Pulmonary artery endothelial cell (primary cell): ENCODE measurements at places on chromosomes 2 and 18. TPM values are rescaled to one million over a fixed set of nuclear protein-coding genes. Genes with fewer than 3 reads are reported as not detected.

- DNase-seq = no peak
These were observed 35.3 kb downstream of the SH3RF3 start for GRCh38 chr2:109164311-109164710.

GRCh38 chr2:239158641-239159475 is 242.0 kb downstream of the HDAC4 start:
- DNase-seq = no peak

- DNase-seq = no peak
These were observed at the start of gene SCN3A for GRCh38 chr2:165203689-165204559. Gene SCN3A, minus strand, starts transcription at chr2:165204050. Its CDS starts 27,656 bp downstream, at chr2:165176394.

DNA sequence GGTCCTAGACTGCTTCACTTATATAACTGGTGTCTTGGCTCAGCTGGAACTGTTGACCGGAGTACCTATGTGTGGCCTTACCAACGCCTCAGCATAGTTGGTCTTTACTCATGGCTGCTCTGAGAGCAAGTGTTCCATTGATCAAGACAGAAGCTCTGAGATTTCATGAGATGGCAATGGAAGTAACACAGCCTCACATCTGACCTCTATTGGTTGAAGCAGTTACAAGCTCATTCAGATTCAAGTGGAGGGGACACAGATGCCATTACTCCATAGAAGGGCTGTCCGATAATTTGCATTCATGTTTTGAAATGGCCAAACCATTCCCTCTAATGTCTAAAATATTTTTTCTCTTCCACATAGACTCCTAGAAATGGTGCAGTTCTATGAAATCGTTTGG is 46.4 kb upstream of the STK39 start:
- no peak for DNase-seq

DNA sequence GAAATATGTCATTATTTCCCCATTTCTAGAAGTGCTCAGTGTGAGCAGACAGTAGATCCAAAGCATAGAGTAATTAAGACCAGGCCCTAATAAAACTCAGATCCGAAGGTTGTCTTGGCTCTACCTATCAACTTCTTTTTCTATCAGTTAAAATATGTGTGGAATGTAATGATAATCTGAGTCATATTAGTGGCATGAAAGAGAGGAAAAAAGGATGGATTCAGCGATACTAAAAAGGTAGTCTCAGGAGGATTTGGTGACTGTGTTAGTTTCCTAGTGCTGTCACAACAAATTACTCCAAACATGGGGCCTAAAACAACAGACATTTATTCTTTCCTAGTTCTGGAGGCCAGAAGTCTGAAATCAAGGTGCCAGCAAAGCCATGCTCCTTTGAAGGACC is 103.7 kb upstream of the NABP1 start:
- no peak for DNase-seq

DNA sequence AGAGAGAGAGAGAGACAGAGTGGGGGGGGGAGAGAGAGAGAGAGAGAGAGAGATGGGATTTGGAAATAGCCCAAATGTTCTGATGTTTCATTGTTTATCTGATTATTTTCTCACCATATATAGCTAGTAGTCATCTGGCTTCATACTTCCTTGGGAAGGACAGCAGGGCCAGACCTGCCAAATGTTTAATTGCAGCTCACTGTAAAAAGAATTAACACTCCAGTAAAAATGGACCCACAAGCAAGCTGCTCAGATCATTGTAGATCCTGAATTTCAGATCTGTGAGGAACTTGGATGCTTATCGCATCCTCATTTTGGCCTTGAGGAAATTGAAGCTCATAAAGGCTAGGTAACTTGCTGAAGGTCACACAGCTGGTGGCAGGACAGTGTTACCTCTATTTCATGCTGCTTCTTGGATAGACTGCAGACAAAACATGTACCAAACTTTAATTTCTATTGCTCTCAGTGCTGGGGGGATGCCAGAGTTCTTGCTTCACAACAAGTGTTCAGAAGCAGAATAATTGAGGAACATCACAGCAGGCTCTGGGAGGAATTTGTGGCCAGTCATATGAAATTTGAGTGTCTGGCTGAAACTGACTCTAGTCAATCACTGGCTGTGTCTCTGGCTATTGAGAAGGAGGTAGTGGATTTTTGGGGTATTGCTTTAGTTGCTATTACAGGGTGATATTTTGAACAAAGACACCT is 223.5 kb downstream of the PIK3C3 start:
- DNase-seq = no peak

- no peak for DNase-seq
These were observed 297.3 kb downstream of the TNS1 start for GRCh38 chr2:217705461-217705860.

DNA sequence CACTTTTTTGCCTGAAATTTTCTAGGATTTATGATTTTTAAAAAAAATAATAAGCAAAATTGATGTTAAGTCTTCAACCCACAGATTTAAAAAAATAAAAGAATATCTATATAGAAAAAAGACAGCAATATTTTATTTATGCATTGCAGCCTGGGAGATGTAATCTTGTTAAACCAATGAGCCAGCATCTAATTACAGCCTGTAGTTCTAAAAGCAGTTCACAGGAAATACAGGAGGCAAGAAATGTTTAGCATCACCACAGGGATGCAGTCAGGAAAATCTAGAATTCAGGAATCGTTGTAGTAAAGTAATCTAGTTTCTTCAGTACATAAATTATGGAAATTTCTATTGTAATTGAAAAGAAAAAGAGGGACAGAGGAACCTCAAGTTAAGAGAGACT is 17.2 kb downstream of the UGGT1 start:
- no peak for DNase-seq

GRCh38 chr2:84121-84520 is 37.8 kb upstream of the FAM110C start:
- no peak for DNase-seq

- no peak for DNase-seq
These were observed 89.2 kb downstream of the STPG4 start for GRCh38 chr2:47065771-47066380.

DNA sequence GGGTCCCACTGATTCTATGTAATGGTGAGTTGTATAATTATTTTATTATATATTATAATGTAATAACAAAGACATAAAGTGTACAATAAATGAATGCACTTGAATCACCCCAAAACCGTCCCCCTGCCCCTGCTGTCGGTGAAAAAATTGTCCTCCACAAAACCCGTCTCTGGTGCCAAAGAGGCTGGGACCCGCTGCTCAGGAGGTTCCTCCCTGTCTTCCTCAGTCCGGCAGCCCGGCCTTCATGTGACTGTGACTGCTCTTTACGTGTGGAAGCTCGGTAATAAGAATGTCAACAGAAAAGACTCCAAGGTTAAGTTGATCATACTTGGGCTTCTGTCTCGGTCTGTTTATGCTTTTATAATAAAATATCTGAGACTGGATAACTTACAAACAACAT is 32.7 kb upstream of the ADNP2 start:
- DNase-seq = no peak

DNA sequence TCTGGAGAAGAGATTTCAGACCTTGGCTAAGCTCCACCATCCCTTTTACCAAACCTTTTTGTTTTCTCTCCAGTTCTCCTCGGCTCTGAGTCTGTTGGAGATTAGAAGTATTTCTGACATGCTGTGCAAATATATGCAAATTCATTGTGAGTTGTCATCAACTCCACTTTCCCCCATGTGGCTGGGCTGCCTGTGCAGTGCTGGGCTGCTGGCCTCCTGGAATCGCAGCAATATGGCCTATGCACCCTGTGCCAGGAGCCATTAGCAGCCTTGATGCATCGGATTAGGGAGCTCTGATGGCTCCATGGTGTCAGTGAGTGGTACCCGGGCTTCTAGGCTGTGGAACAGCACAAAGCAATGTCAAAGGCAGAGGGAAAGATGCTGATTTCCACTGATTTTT is 80.0 kb downstream of the GPR39 start:
- no peak for DNase-seq

DNA sequence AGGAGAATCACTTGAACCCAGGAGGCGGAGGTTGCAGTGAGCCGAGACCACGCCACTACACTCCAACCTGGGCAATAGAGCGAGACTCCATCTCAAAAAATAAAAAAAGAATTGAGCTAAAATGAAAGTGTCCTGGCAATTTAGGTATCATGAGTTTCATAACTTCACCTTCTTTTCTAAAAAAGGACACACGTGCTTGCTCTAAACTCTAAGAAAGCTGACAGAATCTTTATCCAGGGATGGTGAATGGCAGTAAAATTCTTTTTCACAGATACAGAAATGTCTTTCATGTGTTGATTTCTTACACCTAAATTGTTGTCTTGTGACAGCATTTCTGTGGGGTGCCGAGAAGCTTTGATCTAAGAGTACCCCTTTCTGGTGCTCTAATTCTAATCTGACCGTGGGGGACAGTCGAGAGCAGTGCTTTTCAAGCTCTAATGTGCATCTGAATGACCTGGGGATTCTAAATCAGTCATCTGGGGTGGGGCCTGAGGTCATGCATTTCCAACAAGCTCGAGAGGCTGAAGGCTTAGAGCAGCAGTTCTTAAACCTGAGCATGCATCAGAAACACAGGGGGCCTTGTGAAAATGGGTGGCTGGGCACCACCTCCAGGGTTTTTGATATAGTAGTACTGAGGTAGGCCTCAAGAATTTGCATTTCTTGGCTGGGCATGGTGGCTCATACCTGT is 42.1 kb upstream of the REL start:
- no peak for DNase-seq

DNA sequence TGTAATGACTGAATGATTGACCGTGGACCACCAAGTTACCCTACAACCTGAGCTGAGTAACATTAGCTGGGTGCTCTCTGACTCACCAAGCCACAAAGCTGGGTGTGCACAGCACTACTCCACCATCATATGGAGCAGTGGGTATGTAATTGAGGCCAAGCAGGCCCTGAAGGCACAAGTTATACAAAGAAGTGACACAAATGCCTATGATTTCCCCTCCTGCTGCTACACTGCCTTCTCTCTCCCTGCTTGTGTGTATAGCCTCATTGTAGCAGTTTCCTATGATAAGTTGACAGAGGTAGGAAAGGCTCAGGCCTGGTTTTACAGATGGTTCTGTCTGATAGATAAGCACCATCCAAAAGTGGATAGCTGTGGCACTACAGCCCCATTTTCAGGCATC is 1327.2 kb upstream of the DDX18 start:
- DNase-seq = no peak

- DNase-seq = no peak
These were observed 49.1 kb downstream of the ADI1 start for GRCh38 chr2:3470166-3470651.

DNA sequence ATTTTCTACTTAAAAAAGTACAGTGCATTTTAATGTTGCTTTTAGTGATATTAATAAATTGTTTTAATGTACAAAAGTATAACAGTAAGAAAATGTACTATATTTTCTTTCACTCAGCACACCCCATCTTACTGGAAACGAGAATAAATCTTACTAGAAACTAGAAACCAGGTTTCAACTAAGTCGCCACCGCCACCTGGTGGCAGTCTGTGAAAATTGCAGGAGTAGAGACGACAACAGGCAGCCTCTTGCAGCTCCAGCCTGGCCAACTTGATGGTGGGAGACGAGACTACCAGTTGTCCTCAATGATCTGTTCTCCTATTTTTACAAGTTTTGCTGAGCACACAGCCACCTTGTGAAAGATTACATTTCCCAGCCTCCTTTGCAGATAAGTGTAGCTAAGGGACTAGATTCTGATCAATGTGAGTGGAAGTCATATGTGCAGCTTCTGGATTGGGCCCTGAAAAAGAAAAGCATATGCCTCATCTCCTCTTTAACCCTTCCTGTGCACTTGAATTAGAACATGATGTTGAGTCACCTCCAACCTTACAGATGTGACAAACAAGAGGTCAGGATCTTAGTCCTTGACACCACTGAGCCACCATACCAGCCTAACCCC is 8.7 kb downstream of the OTOF start:
- DNase-seq = no peak

DNA sequence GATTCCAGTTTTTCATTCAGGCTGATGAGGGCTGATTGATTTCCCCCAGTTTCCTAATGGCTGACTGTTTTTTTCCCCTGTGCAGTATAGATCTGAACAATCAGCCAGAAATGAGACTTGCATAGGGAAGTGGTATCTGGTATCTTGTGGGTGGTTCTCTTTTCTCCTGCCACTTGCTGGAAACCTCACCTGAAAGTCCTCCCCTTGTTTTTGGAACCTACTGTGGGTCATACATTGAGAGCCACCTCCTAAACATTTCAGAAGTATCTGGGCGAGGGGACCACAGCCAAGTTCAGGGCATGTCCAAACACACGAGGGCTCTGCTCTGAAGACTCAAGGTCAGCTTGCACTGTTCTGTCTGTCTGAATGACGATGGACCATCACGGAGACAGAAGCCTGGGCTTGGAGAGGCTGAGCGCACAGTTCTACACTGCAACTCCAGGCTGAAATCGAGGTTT is 19.3 kb downstream of the ALPK2 start:
- DNase-seq = no peak

DNA sequence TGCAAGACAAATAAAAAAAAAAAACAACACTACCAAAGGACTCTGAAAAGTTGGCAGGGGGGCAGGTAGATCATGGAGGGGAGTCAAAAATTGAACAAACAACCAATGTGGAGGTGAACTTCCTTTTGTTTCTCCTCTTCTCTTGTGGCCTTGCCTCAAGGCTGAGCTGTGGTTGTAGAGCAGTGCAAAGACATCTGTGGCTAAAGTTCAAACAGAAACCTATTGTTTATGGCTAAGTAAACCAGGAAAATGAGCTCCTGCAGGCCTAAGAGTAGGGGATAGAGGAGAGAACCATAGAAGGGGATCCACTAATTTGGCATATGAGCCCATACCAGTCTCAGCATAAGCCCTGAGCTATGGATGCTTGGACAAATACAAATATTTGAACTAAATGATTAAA is 40.2 kb upstream of the EGR4 start:
- no peak for DNase-seq

DNA sequence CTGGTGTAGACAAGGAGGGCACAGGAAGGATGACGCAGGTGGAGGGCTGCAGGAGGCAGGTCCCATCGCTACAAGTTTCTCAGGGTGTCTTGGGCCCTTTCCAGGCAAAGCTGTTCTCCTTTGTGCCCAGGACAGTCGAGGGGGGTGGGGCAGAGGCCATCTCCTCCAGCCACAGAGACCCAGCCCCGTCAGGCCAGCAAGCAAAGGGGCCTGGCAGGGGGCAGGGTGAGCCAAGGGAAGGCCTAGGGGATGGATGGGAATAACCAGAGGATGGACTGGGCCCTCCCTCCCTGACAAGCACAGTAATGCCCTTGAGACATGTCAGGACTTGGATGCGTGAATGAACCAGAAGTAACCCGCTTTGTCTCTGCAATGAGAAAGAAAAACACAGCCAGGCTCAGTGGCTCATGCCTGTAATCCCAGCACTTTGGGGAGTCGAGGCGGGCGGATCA is 6.3 kb downstream of the TCF23 start:
- DNase-seq = no peak

AQP12B gene
- not detected in 2 replicates for total RNA-seq

ESPNL gene
- under 0.01 TPM in 1 of 2 replicates, not detected in the other for total RNA-seq

KCNK3 gene
- not detected in 2 replicates for total RNA-seq

DNMT3A gene
- total RNA-seq = 31.7 and 44.4 TPM in 2 replicates

SERPINB10 gene
- not detected in 2 replicates for total RNA-seq

HOXD12 gene
- total RNA-seq = not detected in 2 replicates

MPHOSPH10 gene
- total RNA-seq = 20.4 and 24.3 TPM in 2 replicates

QPCT gene
- 18.9 and 35.5 TPM in 2 replicates for total RNA-seq

KCNG2 gene
- not detected in 2 replicates for total RNA-seq

ECEL1 gene
- not detected in 2 replicates for total RNA-seq
